ENCODE measurements at places on chromosomes 1 and 21. TPM values are rescaled to one million over a fixed set of nuclear protein-coding genes. Genes with fewer than 3 reads are reported as not detected.

ADORA1 gene
- not detected for total RNA-seq

SELL gene
- 2.2 TPM for total RNA-seq

SPATA6 gene
- 1.7 TPM for total RNA-seq

ARMH1 gene
- total RNA-seq = 7.9 TPM

KCNN3 gene
- total RNA-seq = 50.8 TPM

IL22RA1 gene
- total RNA-seq = not detected

FAM177B gene
- not detected for total RNA-seq

KRTAP10-1 gene
- not detected for total RNA-seq
